Calu3 (cell line): ENCODE measurements at places on chromosomes 5 and 9. TPM values are rescaled to one million over a fixed set of nuclear protein-coding genes. Genes with fewer than 3 reads are reported as not detected.

The SPINK13 gene
- total RNA-seq = not detected in 2 replicates

The DIPK1B gene
- total RNA-seq = 4.0 TPM in 2 replicates

The LECT2 gene
- not detected in 2 replicates for total RNA-seq

The TAF11L10 gene
- not detected in 2 replicates for total RNA-seq

The ZNF608 gene
- 7.3 and 8.4 TPM in 2 replicates for total RNA-seq

The G3BP1 gene
- 356 and 393 TPM in 2 replicates for total RNA-seq

The NME5 gene
- total RNA-seq = 3.9 and 4.0 TPM in 2 replicates

The PCDHGA8 gene
- 0.95 and 1.1 TPM in 2 replicates for total RNA-seq

The ACTBL2 gene
- 0.42 and 0.45 TPM in 2 replicates for total RNA-seq

The EPB41L4B gene
- 4.6 and 5.8 TPM in 2 replicates for total RNA-seq

The SH3GL2 gene
- 1.1 and 1.5 TPM in 2 replicates for total RNA-seq

The SHC3 gene
- 2.3 and 4.0 TPM in 2 replicates for total RNA-seq

The ANKRD34B gene
- 0.29 and 0.40 TPM in 2 replicates for total RNA-seq

The SLC35A4 gene
- total RNA-seq = 80.6 and 93.6 TPM in 2 replicates
